ENCODE measurements at places on chromosomes 7 and 10.
A peak's percentile ranks its signal among the peaks of the same experiment; 100 is the strongest.

GRCh38 chr10:56370217-56371113, 9.4 kb upstream of the ZWINT start:
- no peak for DNase-seq

GRCh38 chr10:126702181-126702580, 31.7 kb upstream of the C10orf90 start:
- no peak for DNase-seq

DNA sequence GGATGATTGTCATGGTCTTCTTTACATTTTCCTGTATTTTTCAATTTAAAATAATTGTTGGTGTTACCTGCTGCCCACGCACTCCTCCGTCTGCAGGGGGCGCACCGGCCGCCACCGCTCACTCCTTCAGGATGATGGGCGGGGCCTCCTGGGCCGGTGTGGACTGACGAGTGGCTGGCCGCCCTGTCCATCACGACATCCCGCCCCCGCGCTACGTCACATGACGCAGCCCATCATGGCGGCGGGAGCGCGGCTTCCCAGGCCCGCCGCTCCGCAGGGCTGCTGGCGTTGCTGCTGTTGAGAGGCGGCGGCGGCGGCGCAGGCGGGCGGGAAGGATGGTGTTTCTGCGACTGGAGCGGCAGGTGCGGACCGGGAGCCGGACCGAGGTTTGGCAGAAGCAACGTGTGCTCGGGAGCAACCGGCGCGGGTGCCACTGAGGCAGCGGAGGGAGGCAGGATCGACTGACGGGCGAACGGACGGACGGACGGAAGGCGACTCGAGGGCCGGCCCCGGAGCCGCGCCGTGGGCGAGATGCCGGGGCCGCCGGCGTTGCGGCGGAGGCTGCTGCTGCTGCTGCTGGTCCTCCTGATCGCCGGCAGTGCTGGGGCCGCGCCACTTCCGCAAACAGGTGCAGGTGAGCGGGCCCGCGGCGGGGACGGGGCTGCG, at the start of gene LMTK2:
Gene LMTK2 (plus strand): TSS at position 216 of the 666 bp plus-strand sequence. CDS start 316 bp downstream, at position 532.
- peak; percentile 99 for DNase-seq

DNA sequence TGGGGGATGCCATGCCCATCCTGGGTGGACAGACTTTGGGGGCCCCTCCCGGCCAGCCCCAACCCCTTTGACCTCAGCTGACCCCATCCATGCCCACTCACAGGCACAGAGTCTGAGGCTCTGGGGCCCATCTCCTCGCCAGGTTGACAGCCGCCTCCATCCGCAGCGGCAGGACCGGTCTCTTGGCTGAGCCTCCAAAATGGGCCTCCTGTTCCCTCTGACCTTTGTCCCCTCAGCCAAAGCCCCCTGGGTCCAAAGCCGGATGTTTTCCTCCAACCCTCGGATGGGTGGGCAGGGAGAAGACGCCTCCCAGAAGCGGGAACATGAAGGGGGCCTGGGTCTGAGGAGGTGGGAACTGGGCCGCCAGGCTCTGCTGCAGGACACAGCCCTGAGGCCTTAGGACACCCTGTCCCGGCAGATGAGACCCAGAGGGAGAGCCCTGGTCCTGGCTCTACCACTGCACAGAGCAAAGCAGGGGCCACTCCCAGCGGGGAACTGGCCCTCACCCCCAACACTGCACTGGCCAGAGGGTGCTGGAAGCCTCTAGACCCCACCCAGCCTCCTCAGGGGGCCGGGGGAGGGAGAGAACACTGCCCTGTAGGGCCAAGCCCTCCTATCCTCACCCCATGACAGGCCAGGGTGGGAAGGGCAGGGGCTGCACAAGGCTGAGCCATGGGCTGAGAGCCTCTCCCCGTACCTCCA, 12.6 kb downstream of the PDGFA start:
- peak; percentile 64 for DNase-seq

DNA sequence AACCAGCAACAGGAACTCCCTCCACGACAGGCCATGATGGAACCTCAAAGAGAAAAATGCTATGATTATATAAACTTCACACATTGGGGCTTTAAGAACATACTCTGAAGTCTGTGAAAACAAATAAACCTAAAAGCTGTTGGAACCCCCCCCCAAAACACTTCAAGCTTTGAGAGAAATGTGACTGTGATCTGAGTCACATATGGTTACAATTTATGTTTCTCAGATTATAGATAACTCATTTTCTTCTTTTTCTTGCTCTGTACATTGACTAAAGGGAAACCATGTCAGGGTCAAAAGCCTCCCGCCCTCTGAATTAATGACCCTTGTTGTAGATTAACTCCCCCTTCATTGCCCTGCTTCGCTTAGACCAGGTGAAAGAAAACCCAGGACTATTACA, 15.8 kb downstream of the VOPP1 start:
- no peak for DNase-seq
